ENCODE measurements at places on chromosomes 3 and 15.

- no peak for DNase-seq
Observed at GRCh38 chr15:66865622-66866611, 163.9 kb downstream of the SMAD6 start.

DNA sequence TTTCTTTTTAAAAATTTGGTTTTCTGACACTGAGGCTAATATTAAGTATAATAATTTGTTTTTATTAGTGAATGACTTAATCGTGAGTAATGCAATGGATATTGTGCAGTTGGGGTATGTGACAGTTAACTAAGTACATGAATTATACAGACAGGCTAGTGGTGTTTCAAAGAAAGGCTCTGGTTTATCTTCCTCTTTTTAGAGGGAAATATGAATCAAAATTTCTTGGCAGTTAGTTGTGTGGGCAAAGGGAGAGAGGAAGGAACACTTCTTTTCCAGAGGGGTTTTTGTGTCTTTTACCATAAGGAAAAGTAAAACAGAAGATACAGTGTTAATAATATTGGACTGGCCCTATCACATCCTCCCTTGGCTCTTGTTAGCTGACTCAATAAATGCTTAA is 2.7 kb downstream of the ZNF654 start:
- DNase-seq, result no peak

DNA sequence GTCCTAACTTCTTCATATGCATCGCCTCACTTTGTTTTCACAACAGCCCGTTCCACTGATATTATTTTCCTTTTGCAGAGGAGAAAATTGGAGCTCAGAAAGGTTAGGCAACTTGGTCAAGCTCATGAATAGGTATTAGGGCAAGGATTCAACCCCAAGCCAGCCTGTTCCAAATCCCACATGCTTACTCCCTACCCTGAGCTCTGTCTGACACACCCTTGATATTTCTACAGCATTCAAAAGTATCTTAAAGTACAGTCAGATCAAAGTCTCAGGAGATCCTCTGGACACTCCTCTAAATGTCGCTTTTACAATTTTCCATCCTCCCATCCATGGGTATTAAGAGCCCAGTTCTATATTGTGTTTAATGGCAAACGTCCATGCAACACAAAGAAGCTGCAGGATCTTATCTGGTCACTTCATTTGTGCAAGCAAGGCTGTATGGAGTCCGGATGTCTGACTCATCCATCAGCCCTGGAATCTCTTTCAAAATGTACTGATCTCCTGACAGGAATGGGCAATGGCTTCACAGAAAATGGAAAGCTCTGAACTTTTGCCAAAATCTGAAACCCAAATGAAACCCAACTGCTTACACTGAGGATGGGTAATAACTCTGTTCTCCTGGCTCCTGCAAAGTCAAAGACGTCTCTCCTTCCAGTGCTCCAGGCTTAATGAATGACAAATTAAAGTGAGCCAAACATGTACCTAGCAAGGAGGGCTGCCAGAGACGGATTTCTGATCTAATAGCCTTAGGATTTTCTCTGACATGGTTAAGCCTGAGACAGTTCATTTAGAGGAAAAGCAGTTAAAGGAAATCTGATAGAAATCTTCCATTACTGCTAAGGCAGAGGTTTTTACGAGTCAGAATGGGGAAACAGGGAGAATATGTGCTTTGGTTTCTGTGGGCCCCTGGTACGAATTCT is 230.9 kb upstream of the RORA start:
- peak; percentile 55 for DNase-seq

DNA sequence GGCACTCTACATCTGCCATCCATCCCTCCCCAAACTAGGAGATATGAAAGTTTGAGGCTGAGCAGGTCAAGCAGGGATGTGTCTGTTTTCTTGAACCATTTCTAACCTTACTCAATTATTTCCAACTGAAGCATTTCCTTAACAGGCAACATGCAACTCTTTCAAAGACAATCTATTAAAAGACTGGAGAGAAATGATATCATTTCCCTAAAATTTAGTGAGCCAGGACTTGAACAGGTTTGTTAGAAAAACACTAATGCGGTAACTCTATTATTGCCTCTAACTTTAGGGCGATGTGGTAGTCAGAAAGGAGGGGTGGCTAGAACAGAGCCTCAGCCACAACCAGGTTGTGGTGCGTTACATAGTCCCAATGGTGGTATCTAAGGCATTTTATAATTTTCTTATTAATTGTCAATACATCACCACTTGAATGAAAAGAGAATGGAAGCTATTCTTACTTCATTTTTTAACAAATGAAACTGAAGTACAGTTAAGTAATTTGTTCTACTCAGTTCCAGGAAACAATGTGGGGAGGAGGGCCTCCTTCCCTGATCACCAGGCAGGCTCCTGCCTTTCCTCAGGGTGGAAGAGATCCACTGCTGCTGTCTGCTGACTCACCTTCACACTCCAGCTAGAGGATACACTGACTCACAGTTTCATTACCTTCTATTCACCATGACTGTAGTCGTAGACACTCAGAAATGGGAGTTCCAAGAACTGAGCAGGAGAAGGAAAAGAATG is 22.8 kb downstream of the MYO1E start:
- peak; percentile 92 for DNase-seq

DNA sequence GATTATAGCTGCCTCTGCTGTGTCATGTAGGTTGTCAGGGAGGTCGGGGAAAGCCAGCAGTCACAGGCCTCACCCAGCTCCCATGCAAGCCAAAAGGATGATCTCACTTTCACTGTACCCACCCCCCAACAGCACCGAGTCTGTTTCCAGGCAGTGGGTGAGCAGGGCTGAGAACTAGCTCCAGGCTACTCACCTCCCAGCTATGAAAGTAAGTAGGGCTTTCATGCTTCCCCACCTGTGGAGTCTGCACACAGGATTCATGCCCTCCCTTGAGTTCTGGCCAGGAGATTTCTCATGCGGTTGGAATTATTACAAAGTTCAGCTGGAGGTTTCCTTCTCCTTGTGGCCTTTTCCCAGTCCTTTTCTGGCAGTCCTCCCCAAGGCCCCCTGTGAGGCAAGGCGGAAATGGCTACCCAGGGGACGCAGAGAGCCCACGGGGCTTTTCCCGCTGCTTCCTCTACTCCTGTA is 356.2 kb downstream of the SV2B start:
- DNase-seq, result peak; percentile 11

- no peak for DNase-seq
Observed at GRCh38 chr3:100696161-100696560, 13.1 kb upstream of the TFG start.

- DNase-seq, result peak; percentile 19
Observed at GRCh38 chr3:197746801-197747237, 2.9 kb upstream of the FYTTD1 start.

DNA sequence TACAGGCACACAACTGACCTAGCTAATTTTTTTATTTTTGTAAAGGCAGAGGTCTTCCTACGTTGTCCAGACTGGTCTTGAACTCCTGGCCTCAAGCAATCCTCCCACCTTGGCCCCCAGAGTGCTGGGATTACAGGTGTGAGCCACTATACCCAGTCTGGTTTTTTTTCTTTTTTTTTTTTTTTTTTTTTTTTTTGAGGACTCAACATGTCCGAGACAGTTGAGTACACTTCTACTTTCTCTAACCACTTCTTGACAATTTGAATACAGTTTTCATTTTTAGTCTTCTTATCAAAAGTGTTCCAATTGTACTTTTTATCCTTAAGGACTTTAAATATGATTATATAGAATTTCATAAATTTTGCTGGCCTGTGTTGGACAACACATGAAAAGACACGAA is 7.4 kb upstream of the GSK3B start:
- DNase-seq, result no peak

GRCh38 chr15:77001351-77001750 is 6.4 kb downstream of the PSTPIP1 start:
- DNase-seq, result no peak

DNA sequence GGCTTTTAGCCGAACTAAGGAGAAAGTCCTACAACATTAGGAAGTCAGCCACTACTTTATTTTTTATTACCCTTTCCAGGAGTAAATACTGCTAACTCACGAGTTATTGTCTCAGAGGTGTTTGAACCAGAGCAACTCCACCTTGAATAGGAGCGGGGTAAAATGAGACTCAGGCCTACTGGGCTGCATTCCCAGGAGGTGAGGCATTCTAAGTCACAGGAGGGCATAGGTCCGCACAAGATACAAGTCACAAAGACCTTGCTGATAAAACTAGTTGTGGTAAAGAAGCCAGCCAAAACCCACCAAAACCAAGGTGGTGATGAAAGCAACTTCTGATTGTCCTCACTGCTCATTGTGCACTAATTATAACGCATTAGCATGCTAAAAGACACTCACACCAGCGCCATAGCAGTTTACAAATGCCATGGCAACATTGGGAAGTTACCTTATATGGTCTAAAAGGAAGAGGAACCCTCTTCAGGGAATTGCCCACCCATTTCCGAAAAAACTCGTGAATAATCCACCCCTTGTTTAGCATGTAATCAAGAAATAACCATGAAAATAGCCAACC is 555.9 kb downstream of the IGSF11 start:
- DNase-seq, result no peak

DNA sequence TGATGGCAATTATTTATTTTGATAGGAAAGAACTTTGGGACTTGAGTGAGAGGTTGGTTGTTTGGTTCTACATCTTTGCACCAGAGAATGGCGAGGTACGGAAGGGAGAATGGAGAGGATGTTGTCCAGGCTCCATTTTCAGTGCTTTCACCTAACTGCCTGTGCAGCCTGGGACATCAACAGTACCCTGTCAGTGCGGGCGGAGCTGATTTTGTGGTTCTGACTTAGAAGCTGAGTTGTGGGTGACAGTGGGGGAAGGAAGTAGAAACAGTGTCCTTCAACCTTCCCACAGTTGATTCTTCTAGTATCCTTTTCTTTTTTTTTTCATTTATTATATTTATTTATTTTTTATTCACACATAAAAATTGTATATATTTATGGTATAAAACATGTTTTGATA is 95.3 kb downstream of the TIGIT start:
- DNase-seq, result no peak

- DNase-seq, result no peak
Observed at GRCh38 chr15:76282465-76282864, 28.8 kb downstream of the ETFA start.

DNA sequence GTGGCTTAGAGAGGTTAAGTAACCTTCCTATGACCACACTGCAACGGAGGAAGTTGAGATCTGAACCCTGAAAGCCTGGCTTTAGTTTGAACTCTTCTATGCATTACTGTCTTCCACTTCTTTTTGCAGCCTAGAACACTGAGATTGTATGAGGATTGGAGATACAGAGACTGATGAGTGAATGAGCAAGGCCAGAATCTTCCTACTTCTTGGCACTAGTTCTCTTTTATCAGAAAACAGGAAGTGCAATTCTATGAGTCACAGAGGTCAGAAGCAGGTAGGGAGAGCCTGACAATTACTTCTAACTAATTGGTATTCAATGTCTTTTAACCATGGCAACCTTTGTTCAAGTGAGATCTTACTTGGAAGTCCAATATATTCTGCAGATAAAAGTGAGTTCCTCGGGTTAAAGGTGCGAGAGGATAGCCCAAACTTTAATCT is 219.0 kb downstream of the SHQ1 start:
- no peak for DNase-seq

DNA sequence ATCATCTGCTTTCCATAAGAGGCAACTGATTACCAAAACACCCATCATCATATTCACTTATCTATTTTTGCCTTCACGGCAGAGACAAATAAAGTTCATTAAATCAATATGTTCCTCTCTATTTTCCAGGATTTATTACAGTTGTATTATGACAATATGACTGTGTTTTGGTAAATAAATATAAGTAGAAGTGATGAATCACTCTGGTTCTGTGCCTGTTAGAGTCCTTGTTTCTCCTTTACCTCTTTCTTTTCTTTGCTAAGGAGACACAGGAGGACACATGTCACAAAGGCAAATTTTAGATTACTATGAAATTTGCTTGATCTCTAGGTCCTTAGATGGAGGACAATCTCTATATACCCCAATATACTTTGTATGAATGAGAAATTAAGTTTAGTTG is 152.6 kb upstream of the PLSCR5 start:
- DNase-seq, result no peak

DNA sequence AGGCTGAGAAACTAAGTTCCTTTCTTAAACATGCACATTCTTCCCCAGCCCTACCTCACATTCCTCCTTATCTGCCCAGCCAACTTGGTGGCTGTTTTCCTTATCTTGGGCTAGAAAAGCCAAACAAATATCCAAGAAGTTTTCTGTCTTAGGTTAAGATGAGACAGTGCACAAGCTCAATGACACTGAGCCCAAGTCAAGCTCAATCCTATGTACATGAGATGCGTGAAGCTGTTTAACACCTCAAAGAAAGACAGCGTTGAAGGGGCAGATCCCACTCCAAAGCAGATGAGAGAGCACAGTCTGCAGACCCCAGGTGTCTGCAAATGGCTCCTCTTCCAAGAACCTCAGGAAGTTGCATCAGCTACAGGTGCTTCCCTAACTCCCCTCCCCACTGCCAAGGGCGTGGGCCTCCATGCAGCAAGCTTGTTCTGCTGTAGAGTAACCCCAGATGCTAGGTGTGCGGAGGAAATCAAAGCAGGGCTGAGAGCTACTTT is 16.6 kb downstream of the LRRC2 start:
- DNase-seq, result no peak

GRCh38 chr3:183094711-183095110 is 4.6 kb downstream of the MCCC1 start:
- no peak for DNase-seq

DNA sequence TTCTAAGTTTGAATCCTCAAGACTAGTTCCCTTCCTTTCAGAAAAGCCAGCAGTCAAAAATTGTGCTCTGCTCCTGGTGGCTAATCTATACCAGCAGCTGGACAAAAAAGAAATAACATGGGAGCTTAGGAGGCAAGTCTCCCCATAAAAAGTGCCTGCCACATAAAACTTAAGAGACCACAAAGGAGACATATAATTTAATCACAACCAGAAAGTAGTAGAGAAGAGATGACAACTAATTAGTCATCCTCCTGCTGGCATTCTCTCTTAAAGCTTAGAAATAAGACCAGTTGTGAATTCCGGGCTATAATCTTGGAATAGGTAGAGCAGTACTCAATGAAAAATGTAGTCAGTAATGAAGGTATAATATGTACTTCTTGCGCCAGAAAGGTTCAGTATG is 20.2 kb upstream of the IMPG2 start:
- DNase-seq, result no peak

DNA sequence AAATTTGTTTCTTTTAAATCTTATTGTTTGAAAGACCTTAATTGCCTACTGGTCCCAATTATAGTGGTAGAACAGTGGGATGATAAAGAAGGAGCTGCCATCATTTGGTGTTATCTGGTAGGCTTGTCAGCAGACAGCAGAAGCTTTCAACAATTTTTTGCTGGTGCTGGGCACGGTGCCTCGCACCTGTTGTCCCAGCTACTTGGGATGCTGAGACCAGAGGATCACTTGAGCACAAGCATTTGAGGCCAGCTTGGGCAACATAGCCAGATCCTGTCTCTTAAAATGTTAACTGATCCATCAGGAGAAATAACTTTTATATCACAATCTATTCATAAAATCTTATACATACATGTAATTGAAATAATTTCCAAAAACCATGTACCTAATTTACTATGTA is 36.0 kb downstream of the SENP5 start:
- no peak for DNase-seq

- no peak for DNase-seq
Observed at GRCh38 chr3:55571913-55572312, 84.8 kb upstream of the WNT5A start.
